T47D (cell line): ENCODE measurements at places on chromosomes 3 and 15.

DNA sequence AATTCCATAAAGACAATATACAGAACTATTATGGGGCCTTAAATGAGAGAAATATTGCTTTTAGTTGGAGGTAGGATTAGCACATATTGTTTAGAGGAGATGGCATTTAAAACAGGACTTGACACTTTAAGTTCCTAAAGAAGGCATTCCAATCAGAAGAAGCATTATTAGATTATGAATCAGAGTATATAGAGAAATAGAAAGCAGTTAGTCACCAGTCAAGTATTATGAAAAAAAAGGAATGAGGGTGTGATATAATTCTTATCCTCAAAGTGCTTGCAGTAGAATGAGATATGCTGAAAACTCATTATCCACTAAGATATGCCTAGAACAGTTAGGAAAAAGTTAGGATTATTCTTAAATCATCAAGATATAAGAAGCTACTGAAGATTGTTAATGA is 456.2 kb downstream of the ZNF385D start:
- DNase-seq, result no peak

DNA sequence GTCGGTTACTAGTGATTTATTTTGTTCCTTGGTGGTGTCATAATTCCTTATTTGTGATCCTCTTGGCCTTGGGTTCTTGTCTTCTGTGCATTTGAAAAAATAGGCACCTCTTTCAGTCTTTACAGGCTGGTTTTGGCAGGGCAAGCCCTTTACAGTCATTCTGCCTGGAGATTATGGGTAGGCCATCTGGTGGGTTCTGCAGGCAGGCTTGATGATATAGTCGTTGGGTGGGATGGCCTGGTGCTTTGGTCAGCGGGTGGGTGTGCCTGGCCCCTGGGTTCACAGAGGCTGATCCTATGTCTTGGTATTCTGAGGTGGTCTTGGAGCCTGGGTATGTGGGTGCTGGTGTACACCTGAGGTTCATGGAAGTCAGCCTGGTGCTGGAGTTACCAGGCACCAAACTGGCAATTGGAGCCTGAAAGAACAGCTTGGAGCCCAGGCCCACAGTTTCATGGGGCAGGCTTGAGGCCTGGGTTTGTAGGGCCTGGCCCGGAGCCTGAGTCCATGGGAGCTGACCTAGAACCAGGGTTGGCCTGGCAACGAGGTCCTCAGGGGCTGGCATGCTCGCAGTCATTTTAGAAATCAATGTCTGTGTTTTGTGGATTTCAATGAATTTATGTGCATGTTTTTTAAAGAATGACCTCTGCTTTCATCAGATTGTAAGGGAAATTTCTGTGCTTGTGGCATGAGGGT is 63.3 kb downstream of the DOCK3 start:
- DNase-seq, result no peak

DNA sequence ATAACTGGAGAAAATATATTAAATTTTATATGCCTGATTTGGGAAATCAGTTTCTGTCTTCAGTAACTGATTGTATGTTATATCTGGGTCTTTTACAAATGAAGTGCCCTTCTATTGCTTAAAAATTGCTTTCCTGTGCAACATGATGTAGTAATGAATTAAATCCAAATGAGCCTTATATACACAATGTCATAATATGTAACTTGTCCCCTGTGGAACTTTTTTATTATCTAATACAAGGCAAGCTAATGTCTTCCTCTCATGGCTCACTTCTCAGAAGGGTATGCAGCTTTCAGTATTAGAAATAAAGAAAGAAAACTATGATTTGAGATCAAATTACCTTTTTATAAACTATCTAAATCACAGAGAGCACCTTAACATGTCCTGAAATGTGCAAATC is 248.9 kb downstream of the NAALADL2 start:
- no peak for DNase-seq

DNA sequence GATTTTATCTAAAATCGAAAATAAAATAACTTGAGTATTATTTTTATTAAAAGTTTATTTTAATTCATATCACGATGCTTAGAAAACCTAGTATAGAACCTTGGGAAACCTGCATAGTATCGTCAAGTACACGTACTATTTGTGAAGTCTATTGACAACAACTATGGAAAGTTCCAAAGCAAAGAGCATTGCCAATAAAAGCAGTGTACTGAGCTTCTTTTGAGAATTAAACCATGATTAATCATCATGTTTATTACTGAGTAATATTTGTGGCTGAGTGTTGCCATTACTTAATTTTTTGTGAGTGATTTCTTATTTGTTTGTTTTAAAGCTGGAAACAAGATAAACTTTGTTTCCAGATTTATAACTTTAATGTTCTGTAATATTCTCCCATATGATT is 674.1 kb downstream of the CADM2 start:
- DNase-seq, result no peak

DNA sequence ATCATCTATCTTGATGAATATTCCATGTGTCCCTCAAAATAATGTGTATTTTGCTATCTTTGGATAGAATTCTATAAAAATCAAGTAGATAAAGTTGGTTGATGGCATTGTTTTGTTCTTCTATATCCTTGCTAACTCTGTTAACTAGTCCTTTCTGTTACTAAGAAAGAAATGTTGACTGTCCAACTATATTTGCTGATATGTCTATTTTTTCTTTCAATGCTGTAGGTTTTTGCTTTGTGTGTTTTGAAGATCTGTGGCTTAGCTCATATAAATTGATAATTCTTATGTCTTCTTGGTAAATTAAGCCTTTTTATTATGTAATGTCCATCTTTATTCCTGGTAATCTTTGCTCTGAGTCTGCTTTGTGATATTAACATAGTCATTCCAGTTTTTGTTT is 70.9 kb downstream of the SUCNR1 start:
- DNase-seq, result no peak

- DNase-seq, result no peak
These were observed 128.5 kb downstream of the MYRIP start for GRCh38 chr3:39937874-39938273.

- no peak for DNase-seq
These were observed 1.4 kb downstream of the MFGE8 start for GRCh38 chr15:88911766-88912118.

DNA sequence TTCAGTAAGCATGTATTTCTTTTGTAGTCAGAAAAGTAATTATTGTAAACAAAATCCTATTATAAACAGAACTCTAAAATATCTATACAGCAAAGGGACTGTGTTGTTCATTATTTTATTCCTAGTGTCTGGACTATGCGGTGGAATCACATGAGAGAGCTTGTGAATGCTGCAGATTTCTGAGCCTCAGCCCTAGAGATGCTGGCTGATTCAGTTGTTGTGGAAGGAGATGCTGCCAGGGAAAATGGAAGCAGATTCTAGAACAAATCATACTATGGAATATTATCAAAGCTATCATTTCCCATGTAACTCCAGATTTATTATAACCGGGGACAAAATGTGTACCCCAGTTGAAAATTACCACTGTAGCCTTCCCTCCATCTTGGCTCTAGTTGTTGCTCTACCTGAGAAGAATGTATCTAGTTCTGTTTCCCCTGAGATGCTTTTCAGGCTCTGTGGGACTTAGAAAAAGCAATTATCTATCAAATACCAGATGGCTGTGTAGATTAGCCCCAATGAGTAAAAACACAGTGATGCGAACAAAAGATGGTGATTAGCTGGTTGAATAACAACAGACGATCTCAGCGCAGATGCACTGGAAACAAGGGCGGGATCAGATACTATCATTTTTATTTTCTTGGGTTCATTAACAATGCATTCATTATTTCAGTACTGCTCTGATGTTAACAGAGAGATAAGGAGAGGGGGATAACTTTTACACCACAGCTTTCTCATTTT is 131.3 kb downstream of the TMEM108 start:
- DNase-seq, result no peak

DNA sequence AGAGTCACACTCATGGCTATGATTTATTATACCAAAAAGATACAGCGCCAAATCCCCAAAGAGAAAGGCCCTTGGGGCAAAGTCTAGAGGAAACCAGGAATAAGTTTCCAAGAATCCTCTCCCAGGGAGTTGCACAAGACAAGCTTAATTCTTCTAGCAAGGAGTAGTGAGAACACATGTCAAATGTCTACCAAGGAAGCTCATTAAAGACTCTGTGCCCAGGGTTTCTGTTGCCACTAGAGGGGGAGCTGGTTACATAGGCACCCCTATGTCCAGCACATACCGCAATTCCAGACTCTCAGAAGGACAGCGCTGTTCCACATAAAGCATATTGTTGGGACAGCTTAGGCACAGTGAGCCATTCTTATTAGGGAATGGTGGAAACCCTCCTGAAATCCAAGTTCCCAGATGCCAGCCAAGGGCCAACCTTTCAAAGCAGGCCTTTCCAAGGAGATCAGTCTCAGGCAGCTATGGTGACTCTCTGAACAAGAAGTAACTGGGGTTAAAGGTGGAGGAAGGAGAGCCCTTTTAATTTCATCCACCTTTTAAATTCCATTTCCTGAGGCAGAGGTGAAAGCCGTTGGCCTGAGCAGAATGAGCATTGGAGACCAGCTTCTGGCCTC is 194.2 kb downstream of the UACA start:
- DNase-seq, result peak; percentile 48

GRCh38 chr3:176839901-176840300 is 357.4 kb downstream of the TBL1XR1 start:
- DNase-seq, result no peak

GRCh38 chr15:74788683-74789151 is 6.8 kb downstream of the CSK start:
- no peak for DNase-seq

DNA sequence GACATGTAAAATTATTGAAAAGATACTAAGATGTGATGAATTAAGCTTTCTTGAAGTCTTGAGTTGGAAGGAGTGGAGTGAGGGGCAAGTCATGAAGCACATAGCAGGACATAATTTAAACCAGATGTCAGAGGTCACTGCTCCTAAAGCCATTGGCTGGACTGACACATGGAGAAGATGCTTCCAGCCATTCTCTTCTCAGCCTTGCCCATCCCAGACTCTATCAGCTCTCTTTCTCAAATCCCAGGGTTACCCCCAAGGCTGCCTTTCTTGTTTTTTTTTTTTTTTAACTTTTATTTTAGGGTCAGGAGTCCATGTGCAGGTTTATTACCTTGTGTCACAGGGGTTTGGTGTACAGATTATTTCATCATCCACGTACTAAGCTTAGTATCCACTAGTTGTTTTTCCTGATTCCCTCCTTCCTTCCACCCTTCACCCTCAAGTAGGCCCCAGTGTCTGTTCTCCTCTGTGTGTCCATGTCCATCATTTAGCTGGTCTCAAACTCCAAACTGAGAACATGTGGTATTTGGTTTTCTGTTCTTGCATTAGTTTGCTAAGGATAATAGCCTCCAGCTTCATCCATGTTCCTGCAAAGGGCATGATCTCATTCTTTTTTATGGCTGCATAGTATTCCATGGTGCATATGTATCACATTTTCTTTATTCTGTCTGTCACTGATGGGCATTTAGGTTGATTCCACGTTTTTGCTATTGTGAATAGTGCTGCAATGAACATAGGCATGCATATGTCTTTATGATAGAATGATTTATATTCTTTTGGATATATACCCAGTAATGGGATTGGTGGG is 18.9 kb downstream of the XIRP1 start:
- no peak for DNase-seq

DNA sequence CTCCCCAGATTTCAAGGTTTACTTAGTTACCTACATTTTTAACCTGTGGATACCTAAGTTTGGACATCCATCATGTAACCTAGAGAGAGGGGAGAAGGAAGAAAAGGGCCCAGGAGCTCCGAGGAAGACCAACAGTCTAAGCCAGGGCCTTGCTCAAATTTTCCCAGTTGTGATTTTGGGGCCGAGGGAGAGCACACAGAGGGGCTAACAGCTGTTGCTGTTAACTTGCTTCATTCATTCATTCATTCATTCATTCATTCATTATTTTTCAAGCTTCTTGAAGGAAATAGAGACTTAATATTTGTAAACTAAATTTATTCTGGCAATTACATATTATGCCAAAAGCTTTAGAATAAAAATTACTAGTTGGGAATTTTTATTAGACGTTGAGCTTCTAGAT is 22.9 kb downstream of the SYNM start:
- DNase-seq, result no peak

GRCh38 chr3:192861972-192862371 is 55.7 kb downstream of the MB21D2 start:
- DNase-seq, result no peak

DNA sequence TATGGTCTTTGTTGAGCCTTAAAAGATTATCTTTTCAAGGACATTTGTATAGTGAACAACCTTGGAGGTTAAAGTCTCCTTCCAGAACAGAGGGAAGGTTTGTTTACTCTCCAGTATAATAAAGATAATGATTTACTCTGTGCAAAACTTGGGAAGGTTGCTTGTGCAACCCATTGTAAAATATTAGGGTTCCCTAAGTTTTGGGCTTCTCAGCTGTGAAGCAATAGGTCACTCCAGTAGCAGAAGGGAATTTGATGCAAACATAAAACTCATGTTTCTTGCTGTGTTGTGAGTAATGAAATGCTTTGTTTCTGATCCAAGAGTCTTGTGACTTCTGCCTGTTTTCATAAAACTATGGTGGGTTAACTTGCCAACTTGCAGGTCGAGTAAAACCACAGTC is 177.5 kb downstream of the SUCNR1 start:
- DNase-seq, result no peak

- DNase-seq, result no peak
These were observed 23.1 kb downstream of the ALPK3 start for GRCh38 chr15:84840255-84840654.

- DNase-seq, result no peak
These were observed at the start of gene HAPLN3 for GRCh38 chr15:88894819-88895767. Gene HAPLN3, minus strand, starts transcription at chr15:88895544. Its CDS starts 8,246 bp downstream, at chr15:88887298.

DNA sequence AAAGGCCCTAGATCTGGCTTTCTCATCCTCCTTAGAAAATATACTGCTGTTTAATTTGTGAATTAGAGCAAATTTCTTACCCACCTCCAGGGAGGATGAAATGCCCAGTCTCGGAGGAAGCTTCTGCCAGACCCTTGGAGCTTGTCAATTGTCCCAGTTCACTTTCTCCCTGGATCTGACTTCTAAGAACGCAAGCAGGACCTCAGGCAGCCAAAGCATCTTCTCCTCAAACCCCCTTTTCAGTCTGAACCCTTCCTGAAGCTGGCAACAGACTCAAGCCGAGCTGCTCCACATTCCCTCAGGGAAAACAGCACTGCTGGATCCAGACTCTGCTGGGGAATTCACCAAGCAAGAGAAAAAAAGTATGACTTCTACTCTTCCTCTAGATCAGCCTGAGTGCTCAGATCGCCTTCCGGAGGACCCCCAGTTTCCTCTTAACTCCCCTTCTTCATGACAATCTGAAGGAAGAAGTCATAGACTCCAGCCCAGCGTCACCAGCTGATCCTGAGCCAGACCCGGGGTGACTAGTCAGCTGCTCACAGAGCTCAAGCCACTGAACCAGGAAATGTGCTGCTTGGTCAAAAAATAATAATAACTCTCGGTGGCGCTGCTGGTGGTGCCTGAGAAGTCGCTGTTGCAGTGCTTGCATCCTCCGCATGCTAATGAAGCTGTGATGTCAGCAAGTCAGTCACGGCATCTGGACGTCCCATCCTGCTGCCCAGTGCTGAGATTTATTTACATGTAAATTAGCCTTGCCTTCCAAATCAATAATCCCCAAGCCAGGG is at the start of gene PRICKLE2:
PRICKLE2 (minus strand) TSS at position 641 of the 785 bp plus-strand sequence. CDS start 26,539 bp downstream, outside the sequence.
- peak; percentile 88 for DNase-seq

DNA sequence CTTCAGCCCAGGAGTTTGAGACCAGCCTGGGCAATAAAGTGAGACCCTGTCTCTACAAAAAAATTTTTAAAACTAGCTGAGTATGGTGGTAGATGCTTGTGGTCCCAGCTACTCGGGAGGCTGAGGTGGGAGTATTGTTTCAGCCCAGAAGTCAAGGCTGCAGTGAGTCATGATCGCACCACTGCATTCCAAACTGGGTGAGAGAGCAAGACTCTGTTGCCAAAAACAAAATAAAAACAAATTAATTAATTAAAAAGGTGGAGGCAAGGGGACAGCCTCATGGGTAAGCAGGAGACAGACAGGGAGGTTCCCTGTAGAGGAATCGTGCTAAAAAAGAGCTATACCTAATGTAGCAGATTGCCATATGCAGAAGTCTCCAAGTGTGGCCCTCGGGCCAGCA is 12.6 kb downstream of the HAPLN3 start:
- DNase-seq, result no peak
